ENCODE measurements at places on chromosomes 2 and 18.

DNA sequence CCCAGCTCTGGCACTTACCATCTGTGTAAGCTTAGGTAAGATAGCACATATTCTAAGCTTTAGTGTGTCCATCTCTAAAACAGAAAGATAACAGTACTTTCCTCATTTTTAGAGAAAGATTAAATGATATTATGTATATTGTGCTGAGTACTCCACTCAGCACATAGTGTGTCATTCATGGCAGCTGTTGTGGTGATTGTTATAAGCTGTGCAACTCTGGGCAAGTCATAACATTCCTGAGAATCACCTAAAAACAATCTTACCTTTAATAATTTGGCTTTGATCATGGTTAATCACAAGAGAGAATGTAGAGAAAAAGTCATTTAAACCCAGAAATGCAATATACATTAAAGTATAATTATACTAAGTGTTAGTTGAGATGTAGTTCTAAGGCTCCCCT, 391.5 kb downstream of the GALNT13 start:
- DNase-seq = no peak

DNA sequence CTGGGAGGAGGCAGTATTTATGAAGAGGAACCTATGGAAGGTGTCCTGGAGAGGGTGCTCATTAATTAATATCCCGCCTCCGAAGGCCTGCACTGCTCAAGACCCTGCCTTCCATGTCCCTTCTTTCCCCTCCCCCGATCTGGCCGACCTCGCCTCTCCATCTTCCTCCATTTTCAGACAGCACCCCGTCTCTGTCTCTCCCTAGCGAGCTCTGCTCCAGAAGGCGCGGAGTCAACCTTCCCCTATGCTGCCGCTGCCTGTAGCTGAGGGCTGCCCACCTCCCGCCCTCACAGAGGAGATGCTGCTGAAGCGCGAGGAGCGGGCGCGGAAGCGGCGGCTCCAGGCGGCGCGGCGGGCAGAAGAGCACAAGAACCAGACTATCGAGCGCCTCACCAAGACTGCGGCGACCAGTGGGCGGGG, 1.1 kb upstream of the WBP1 start:
- DNase-seq = no peak

- no peak for DNase-seq
Measured at GRCh38 chr2:119282146-119282995, 58.7 kb downstream of the STEAP3 start.

DNA sequence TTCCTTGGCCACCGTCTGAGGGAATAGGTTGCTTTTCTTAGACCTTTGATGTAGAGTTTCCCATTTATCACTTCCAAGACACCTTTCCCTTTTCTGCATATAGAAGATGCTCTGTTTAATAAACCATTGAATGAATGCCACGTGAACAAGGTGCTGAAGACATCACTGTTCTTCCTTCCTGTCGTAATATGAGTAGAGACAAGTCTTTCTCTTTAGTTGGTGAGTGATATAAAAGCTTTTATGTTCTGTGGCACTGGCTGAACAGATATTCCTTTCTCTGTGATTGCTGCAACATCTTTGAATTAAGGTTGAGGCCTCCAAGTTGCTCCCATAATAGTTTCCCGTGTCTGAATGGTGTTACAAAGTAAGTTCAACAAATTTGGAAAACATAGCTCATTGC, 38.7 kb downstream of the TTC39C start:
- DNase-seq = no peak

DNA sequence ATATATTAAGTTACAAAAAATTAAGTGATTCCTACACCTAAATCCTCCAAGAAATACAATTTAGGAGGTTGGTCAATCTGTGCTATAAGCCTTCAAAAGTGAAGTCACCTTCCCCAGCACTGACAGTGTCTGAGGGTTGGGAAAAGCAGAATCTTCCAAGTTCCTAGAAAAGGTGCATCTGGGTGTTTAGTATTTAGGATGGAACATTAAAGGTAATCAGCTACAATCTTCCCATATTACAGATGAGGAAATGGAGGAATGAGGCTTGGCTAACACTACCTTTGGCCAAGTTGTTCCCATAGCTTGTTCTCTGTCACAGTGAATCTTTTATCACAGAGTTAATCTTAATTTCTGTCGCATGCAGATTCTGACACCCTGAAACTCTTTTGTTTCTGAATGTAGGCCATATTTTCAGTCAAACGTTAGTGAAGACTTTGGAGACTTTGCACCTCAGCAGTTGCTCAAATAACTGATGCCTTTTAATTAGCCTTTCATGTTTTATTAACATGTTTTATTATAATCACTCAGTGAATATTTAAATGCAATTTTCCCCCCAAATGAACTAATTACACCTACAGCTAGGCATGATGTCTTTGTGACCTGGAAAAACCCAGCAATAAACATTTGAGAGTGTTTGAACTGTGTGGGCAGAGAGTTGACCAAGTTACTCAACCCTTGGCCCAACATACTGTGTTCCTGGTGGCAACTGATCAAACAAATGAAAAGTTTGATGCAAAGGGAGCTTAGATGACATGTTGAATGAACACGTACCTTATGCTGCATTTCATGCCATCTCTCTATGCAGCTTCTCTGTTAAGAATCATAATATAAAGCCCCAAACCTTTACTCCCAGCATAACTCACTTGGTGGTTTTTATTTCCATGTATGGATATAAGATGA, 17.6 kb downstream of the FN1 start:
- no peak for DNase-seq

DNA sequence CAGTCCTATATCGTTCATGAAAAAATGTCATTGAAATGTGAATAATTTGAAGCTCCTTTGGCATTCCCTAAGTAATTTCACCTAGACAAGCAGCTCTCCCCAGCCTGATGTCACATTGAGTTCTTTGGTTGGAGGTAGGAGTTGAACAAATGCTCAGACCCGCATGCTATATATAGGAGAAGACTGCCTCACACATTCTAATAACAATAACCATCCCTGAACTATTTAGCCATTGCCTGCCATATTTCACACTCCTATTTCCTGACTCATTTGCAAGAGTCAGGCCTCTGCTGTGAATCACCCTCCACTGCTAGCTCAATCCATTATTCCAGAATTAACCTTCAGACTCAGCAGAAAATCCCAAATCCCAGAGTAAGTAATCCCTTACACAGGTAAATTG, 256.6 kb upstream of the ACVR2A start:
- no peak for DNase-seq
